ENCODE measurements at places on chromosomes 16 and 17.
A peak's percentile ranks its signal among the peaks of the same experiment; 100 is the strongest.

- no peak for DNase-seq
Observed at GRCh38 chr16:70157105-70157476, 16.5 kb upstream of the CLEC18C start.

DNA sequence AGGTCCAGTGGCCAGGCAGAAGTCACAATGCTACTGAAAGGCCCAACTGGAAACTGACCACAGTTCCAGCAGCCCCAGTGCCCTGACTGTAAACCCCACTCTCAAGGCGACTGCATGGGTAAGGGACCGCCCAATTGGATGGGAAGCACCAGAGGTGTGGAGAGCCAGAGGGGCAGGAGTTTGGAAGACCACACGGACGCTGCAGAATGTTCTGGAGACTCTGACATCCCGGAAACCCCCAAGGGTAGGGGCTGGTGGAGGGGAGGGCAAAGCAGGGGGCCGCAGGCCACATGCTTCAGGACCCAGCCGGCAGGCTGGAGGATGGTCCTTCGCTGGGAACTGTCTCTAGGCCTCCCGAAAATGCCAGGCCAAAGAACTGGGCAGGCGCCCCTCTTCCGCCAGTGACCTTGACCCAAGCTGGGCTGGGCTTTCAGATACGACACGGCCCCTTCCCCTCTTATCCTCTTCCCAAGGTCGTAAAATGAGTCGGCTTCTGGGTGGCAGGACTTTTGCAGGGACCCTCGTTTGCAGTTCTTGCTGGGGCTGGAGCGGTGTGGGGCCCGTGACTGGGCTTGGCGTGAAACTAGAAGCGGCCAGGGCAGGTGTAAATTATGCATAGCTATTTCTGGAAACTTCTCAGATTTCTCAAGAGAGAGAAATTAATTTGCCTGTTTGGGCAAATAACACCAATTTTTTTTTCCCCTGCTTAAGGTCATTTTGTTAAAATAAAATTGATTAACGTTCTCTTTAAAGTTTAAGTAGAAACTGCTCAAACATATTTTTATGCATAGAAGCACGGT lies 110.2 kb downstream of the C16orf78 start:
- no peak for DNase-seq

DNA sequence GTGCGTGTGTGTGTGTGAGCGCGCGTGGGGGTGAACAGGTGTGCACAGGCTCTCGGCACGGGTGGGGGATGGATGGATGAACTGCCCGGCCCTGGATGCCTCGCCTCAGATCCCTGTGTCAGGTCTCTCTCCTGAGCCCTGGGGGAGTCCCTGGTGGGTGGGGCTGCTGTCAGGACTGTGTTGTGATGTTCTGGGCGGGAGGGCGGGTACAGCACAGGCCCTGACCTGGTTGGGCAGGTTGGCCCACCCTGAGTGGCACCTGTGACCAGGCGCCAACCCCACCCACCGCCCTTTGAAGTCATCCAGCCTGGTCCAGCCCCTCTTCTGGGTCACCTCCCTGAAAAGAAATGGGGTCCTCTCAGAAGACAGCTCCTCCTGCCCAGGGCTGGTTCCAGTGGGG lies 41.6 kb upstream of the TAC4 start:
- DNase-seq = no peak

- DNase-seq = peak; percentile 95
Observed at GRCh38 chr17:31858642-31859486, at the start of gene COPRS. TSS of gene COPRS (minus strand) at chr17:31859244. CDS start at chr17:31859199, 45 bp downstream.

DNA sequence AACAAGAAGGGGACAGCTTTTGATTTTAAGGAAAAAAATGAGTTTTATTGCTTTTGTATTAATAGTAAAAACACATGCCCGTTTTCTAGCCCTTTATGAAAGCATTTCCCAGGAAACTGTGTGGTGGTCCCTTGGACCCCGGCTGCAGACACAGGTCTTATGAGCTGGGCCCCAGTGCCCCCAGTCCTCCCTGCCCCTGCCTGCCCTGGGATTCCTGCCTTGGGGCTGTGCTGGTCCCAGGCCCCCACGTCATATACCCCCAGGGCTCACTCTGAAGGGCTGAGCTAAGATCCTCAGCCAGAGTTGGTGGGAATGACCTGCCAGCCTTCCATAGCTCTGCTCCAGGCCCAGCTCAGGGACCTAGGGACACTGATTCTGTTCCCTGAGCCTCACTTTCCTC lies 30.8 kb downstream of the GINS2 start:
- no peak for DNase-seq

DNA sequence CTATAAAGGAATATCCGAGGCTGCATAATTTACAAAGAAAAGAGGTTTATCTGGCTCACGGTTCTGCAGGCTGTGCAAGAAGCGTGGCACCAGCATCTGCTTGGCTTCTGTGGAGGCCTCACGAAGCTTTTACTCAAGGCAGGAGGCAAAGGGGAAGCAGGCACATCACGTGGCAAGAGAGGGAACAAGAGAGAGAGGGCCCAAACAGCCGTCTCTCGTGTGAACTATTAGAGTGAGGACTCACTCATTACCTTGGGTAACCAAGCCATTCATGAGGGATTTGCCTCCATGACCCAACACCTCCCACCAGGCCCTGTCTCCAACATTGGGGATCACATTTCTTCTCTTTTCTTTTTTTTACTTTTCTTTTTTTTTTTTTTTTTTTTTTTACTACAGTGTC lies 7.5 kb upstream of the ALKBH5 start:
- DNase-seq = no peak

GRCh38 chr16:13098536-13098935 lies 197.1 kb downstream of the SHISA9 start:
- DNase-seq = no peak

DNA sequence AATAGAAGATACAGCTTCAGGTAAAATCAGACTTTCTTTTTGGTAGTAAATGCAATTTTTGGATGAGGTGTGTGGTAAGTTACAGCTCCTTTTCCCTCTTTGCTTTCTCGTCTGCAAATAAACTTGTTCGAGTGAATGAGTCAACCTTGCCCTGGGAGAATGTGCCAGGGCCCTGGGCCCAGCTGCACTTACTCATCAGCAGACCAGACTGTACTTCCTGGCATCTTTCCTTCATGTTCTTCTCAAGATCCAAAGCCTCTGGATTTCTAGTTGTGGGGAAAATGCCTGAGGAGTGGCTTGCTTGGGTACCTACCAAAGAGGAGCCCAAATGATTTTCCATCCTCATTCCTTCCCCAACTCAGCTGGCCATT lies 5.4 kb upstream of the G6PC1 start:
- DNase-seq = no peak

GRCh38 chr17:42061646-42062487 lies 11.5 kb upstream of the C17orf113 start:
- DNase-seq = no peak

- no peak for DNase-seq
Observed at GRCh38 chr17:79148584-79148983, 74.0 kb downstream of the ENGASE start.

DNA sequence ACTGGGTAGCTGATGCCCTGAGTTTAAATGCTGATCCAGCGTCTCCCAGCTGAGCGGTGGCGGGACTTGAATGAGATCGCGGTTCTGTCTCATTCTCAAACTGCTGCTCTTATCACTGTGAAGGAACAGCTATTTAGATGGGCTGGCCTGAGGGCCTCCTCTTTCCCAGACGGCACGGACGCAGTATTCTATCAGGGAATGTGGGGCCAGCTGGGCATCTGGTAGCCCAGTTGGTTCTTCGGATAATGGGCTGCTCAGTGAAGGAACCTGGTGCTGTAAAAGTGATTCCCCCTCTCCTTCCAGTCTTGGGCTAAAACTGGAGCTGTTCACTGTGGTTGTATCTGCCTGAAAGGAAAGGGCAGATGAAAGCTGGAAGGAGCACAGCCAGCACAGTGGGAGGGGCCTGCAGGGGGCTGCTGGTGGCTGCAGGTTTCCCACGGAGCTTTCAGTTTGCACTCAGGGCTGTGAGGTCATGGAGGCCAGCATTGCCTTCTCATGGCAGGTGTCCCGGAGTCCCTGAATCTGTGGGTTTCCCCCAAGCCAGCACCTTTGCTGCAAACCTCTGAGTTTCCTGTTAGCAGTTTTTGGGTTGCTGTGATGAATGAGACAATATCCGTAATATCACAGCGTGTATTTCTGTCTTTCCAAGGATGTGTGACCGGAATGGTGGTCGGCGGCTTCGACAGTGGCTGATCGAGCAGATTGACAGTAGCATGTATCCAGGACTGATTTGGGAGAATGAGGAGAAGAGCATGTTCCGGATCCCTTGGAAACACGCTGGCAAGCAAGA lies 3.6 kb downstream of the IRF8 start:
- no peak for DNase-seq

DNA sequence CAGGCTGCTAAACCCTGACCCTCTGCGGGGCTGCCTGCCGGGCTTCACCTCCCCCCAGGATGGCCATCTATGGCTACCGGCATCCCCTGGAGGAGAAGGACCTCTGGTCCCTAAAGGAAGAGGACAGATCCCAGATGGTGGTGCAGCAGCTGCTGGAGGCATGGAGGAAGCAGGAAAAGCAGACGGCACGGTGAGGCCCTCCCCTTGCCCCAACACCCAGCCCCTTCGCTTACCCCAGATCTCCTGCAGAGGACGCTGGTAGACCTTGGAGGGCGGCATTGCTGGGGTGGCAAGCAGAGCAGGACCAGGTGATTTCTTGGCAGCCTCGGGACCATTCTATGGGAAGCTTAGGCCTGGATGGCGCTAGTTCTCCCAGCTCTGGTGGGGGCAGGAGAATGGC lies 24.5 kb downstream of the ABCC3 start:
- peak; percentile 79 for DNase-seq

DNA sequence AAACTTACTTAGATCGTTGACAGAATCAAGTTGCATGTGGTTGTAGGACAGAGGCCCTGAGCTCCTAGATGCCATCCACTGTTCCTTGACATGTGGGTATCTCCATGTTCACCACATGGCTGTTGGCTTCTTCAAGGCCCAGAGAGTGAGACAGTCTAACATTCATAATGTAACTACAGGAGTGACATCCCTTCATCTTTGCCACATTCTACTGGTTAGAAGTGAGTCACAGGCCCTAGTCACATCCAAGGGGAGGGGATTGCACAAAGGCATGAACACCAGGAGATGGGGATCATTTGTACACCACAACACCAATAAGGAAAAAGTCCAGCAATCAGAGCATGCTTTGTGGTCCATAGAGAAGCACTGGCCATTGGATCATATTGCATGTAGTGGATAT lies 56.6 kb downstream of the WSCD1 start:
- DNase-seq = no peak

GRCh38 chr17:44204441-44204882 lies 4.8 kb upstream of the ATXN7L3 start:
- no peak for DNase-seq

DNA sequence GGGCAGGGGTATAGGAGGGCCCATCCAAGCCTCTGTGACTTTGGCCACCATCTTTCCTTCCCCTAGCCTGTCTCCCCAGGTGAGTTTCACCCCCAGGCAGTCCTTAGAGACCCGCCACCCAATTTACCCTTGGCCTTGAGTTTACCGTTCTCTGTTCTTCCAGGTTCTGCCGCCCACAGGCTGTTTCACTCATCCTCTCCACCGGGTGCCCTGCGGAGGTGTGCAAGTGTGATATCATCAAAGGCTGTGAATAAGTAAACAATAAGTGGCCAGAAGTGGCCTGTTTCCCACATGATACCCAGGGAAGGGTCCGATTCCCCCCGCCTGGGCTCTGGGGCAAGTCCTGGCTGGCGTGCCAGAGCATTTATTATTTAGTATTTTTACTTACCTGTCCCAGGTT lies 15.1 kb upstream of the TLCD3B start:
- DNase-seq = no peak

GRCh38 chr16:60586493-60586892 lies 1449.7 kb downstream of the CDH8 start:
- DNase-seq = no peak

DNA sequence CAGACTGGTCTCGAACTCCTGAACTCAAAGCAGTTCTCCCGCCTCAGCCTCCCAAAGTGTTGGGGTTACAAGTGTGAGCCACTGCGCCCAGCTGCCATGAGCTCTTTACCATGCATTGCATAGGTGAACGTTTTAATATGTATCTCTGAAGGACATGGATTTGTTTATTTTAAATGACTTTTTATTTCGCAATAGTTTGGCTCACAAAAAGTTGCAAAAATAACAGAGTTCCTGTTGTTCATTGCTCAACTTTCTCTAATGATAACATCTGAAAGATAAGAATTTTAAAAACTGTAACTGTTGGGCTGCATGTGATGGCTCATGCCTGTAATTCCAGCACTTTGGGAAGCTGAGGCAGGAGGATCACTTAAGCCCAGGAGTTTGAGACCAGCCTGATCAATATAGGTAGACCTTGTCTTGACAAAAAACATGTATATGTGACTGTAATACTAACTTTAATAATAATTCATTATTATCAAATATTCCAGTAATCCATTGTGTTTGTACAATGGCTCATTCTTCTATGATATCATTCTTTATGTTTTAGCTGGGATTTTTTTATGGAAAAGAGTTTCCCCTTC lies 80.1 kb downstream of the ABCC1 start:
- no peak for DNase-seq

DNA sequence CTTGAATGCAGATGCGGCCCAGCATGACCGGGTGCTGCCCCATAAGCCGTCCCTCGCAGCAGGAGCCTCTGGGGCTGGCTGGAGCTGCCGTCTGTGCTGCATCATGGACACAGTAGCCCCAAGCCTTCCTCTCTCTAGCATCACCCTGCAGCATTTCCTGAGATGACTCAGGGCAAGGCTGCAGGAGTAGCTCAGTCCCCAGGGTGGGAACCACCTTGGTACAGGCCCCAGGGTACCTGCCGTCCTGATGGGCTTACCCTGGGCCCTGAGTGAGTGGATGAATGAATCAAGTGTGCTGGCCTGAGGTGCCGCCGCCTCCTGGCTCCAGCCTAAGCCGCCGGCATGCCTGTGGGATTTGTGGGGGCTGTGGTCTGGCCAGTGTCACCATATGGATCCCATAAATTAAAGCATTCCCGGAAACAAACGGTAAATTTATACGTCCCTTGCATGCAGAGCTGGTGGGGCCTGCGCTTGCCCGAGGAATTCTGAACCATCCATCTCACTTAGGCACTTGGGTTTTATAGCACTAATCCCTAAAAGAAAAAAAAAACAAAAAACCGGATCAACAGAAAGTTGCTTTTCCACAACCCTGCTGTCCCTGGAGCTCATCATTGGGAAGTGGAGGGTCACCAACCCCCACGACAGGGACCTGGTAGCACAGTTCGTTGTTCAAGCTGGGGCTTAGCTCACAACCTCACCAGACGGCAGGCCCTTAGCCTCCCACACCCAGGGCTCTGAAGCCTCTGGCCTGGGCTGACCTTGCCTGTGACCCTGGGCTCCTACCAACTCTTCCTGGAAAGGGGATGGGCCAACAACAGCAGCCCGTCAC lies 242.6 kb upstream of the CIBAR2 start:
- DNase-seq = no peak

DNA sequence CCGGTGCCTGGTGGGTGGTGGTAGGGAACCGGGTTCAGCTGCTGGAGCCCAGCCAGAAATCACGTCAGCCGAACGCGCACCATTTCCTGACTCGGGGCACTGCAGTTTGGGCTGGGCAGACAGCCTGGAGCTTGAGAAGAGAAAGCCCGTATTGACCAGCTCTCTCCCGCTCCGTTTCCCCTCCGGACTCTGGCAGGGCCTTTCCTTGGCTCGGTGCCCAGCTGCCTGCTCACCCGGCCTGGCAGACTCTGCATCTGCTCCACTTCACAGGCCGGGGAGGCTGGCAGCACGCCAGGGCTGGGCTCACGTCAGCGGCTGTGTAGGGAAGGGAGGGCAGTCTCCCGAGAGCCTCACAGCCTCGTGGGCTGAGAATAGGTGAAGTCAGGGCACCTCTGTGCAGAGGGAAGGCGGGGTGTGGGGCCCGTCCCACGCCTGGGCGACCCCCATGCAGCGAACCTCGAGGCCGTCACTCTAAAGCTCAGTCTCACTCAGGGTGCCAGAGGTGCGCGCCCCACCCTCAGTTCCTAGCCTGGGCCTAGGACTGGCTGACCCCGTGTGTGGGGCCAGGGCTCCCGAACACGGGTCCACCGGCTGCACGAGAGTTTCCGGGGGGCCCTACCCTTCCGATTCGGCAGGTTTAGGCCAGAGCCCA lies 59.1 kb downstream of the OR1D5 start:
- DNase-seq = no peak

Data from H9 (cell line).